ENCODE measurements at places on chromosomes 6 and 20. TPM values are rescaled to one million over a fixed set of nuclear protein-coding genes. Genes with fewer than 3 reads are reported as not detected.

The RRAGD gene
- 5.4 TPM for total RNA-seq

The BLOC1S5 gene
- 8.1 TPM for total RNA-seq

The WRNIP1 gene
- total RNA-seq = 32.9 TPM

The JARID2 gene
- total RNA-seq = 11.9 TPM

The AIF1 gene
- total RNA-seq = not detected

The CDH4 gene
- 6.7 TPM for total RNA-seq

The VPS16 gene
- total RNA-seq = 34.1 TPM

The MAS1 gene
- total RNA-seq = not detected

The HLA-G gene
- total RNA-seq = not detected

The CST5 gene
- not detected for total RNA-seq

The CLDN20 gene
- total RNA-seq = not detected

The CRYBG1 gene
- 0.70 TPM for total RNA-seq

The MAP3K4 gene
- total RNA-seq = 12.8 TPM

The SUMO4 gene
- total RNA-seq = not detected

The ZMYND8 gene
- total RNA-seq = 13.6 TPM

The WDR46 gene
- total RNA-seq = 48.0 TPM

The TBXT gene
- total RNA-seq = not detected

The SLPI gene
- total RNA-seq = 15.2 TPM

The NFKBIL1 gene
- 11.7 TPM for total RNA-seq

The SLC26A8 gene
- 0.08 TPM for total RNA-seq

The RFX6 gene
- total RNA-seq = not detected

The ZBP1 gene
- total RNA-seq = 0.04 TPM

The POU3F2 gene
- not detected for total RNA-seq

The ENPP4 gene
- total RNA-seq = 0.29 TPM

The GPR63 gene
- 0.36 TPM for total RNA-seq

The NNAT gene
- not detected for total RNA-seq

The HLA-DOA gene
- total RNA-seq = not detected

The ADAM33 gene
- 0.05 TPM for total RNA-seq

The IYD gene
- not detected for total RNA-seq

The WFDC8 gene
- total RNA-seq = not detected

The TAGAP gene
- total RNA-seq = not detected

The HLA-DOB gene
- 0.20 TPM for total RNA-seq

The OSBPL2 gene
- total RNA-seq = 16.5 TPM

The BCAS4 gene
- total RNA-seq = 26.5 TPM

The FAM217A gene
- total RNA-seq = not detected

The ZSCAN9 gene
- 5.7 TPM for total RNA-seq

The OR2J3 gene
- not detected for total RNA-seq

The SEL1L2 gene
- not detected for total RNA-seq

The FAM209B gene
- total RNA-seq = 0.22 TPM

The CGA gene
- total RNA-seq = 0.23 TPM

The ARMH2 gene
- not detected for total RNA-seq

The MOG gene
- not detected for total RNA-seq

The PXMP4 gene
- total RNA-seq = 6.4 TPM

The HLA-DQB1 gene
- not detected for total RNA-seq

The TPX2 gene
- 100 TPM for total RNA-seq

The CRISP2 gene
- total RNA-seq = not detected

The LY6G5C gene
- total RNA-seq = 1.1 TPM

The NPEPL1 gene
- 27.3 TPM for total RNA-seq

The RAB5IF gene
- total RNA-seq = 196 TPM

The FAM184A gene
- total RNA-seq = not detected

The CYP24A1 gene
- total RNA-seq = 140 TPM

The TPBG gene
- 36.5 TPM for total RNA-seq

The HIVEP2 gene
- 2.3 TPM for total RNA-seq

The SOD2 gene
- total RNA-seq = 164 TPM

The ITPA gene
- total RNA-seq = 131 TPM

The CDK19 gene
- total RNA-seq = 5.1 TPM

The TFAP2A gene
- 9.6 TPM for total RNA-seq

The SRSF3 gene
- 515 TPM for total RNA-seq

The SLC17A2 gene
- total RNA-seq = not detected

The BHLHE23 gene
- not detected for total RNA-seq
